ENCODE measurements at places on chromosomes 12 and 14. TPM values are rescaled to one million over a fixed set of nuclear protein-coding genes. Genes with fewer than 3 reads are reported as not detected.

Gene AQP2
- total RNA-seq = not detected

Gene TDG
- total RNA-seq = 34.4 TPM

Gene MAP1LC3B2
- total RNA-seq = 0.83 TPM

Gene RIMBP2
- not detected for total RNA-seq

Gene TMEM119
- total RNA-seq = 0.80 TPM

Gene CCDC196
- total RNA-seq = not detected

Gene TTC6
- not detected for total RNA-seq

Gene SLC5A8
- not detected for total RNA-seq

Gene GPR84
- 0.25 TPM for total RNA-seq

Gene ACOT6
- not detected for total RNA-seq

Gene KCNH3
- total RNA-seq = 0.90 TPM

Gene HCAR3
- total RNA-seq = not detected

Data from activated CD4-positive, alpha-beta memory T cell treated with anti-CD3 and anti-CD28 coated beads, Interleukin-2, amount 10 ng/mL, durations not matched to agents 7 days and 5 days (primary cell).